ENCODE measurements at places on chromosomes 3 and 15.

DNA sequence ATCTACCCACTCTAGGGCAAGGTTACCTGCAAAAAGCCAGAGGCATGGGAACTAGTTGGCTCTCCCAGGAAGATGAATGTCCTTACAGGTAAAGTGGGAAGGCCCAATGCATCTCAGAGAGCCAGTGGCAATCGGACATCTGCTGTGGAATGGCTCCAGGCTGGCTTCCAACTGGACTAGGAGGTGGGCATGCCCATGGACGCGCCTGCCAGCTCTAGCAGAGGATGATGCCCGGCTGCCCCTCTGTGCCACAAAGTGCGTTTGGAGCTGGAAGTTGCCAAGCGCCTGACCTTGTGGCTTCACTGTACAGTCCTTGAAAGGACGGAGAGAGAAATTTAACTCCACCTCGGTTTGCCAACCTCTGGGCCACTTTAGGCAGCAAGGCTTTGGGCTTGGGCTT is 84.4 kb downstream of the NR2F2 start:
- no peak for DNase-seq

- DNase-seq: no peak
Measured at GRCh38 chr3:58899953-58900298, 149.9 kb downstream of the CFAP20DC start.

GRCh38 chr3:175070946-175071345 is 211.8 kb downstream of the NAALADL2 start:
- peak; percentile 14 for DNase-seq

DNA sequence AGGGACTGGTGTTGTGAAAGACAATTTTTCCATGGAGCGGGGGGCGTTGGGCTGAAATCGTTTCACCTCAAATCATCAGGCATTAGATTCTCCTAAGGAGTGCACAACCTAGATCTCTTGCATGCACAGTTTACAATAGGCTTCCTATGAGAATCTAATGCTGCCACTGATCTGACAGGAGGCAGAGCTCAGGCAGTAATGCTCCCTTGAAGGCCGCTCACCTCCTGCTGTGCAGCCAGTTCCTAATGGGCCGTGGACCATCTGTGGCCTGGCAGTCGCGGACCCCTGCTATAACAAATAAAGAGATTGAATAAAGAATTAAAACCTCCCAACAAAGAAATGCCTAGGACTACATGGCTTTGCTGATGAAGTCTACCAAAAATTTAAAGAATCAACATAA is 25.3 kb upstream of the ANKRD28 start:
- no peak for DNase-seq

- peak; percentile 3 for DNase-seq
Measured at GRCh38 chr3:189272500-189273119, 100.8 kb downstream of the TPRG1 start.

- no peak for DNase-seq
Measured at GRCh38 chr3:144622845-144623244, 651.2 kb downstream of the DIPK2A start.
